ENCODE measurements at places on chromosomes 16 and 17.

DNA sequence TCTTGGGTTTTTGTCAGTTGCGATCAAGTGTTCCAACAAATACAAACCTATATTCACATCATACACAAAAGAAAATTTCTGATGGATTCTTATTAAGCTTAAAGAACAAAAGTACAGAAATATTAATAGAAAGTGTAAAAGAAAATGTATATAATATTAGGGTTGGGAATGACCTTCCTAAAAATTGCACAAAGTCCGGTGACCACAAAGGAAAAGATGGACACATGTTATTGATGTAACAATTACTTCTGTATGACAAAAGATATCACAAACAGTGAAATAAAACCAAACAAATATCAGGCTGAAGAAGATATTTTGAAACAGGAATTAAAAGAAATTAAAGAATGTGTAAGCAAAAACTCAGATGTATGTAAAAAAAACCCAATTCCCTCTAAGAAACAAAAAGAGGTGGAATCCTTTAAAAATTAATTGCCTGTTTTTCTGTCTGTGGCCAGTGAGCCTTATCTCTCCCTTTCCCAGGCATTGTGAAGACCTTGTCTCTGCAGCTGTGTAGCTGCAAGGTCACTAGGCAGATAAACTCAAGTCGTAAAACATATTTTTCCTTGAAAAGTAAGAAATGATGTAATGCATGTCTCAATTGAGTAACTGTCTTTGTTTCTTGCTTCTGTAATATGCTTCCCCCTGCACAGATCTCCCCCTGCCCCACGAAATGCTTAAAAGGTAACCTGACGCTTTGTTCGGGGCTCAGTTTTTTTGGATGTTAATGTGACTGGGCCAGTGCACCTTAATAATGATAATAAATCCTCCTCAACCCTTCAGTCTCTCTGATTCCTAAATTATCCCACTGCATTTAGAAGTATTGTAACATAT lies 2.8 kb downstream of the ST6GALNAC1 start:
- DNase-seq = no peak

GRCh38 chr17:75695141-75695829 lies 26.0 kb upstream of the ITGB4 start:
- no peak for DNase-seq

DNA sequence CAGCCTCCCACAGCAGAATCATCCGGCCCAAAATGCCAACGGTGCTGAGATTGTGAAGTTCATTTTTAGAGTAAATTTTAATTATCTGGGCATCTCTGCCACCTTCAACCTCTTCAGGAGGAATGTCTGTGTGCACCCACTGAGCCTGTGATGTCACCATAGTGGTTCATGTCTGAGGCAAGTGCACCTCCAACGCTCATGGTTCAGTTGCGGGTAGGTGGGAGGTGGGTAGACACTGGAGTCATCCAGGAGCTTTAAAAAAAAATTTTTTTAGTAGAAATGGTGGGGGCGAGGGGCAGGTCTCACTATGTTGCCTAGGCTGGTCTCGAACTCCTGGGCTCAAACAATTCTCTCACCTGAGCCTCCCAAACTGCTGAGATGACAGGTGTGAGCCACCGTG lies 1.9 kb downstream of the FLYWCH1 start:
- no peak for DNase-seq

GRCh38 chr17:633133-633532 lies 81.5 kb downstream of the VPS53 start:
- DNase-seq = no peak

- no peak for DNase-seq
Observed at GRCh38 chr17:82300707-82301270, 16.6 kb downstream of the CD7 start.

- DNase-seq = no peak
Observed at GRCh38 chr16:715477-716199, 720 bp downstream of the METRN start.

- DNase-seq = no peak
Observed at GRCh38 chr16:11297492-11298142, 16.5 kb upstream of the PRM1 start.

- DNase-seq = no peak
Observed at GRCh38 chr17:32460054-32460453, 15.7 kb downstream of the PSMD11 start.

DNA sequence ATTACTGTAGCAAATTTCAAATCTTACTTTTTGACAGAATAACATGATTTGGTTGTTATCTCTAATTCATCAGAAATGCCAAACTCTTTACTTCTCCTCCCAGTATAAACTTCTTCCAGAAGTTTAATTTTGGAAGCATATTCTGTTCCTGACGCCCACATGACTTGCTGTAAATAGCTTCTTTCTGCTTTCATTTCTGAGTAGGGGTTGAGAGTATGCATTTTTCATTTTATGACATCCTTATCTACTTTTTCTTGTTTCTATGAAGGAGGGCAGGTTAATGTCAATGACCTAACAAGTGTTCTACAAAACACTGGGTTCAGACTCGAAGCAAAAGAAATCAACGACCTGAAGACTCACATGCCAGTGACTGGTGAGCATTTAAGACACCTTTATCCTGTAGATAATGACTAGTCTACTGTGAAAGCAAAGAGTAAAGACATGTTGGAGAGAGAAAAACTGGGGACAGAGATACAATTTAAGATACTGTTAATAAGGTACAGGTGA lies 36.5 kb upstream of the EFCAB3 start:
- DNase-seq = no peak

GRCh38 chr16:75043175-75043895 lies 44.5 kb downstream of the ZNRF1 start:
- no peak for DNase-seq

- DNase-seq = no peak
Observed at GRCh38 chr17:79391376-79392233, 219.2 kb downstream of the RBFOX3 start.

GRCh38 chr16:54456291-54456690 lies 169.7 kb upstream of the IRX3 start:
- no peak for DNase-seq

DNA sequence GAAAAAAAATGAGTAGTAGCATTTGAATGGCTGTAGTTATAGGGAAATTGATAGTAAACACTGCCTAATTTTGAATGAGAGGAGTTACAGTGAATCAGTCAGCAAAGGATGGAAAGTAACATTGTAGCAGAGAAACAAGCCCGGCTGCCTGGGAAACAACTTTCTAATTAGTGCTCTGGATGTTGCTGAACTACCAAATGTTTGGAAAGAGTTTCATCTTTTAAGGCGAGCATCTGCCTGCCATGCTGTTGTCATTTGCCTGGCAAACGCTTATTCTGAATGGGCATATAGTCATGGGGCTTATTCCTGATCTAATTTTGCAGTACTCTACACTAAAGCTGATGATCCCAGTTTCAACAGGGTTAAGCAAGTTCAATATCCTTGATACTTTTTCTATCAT lies 138.6 kb downstream of the CDH11 start:
- DNase-seq = no peak

- DNase-seq = peak; percentile 31
Observed at GRCh38 chr17:54992797-54993639, 24.5 kb downstream of the STXBP4 start.

DNA sequence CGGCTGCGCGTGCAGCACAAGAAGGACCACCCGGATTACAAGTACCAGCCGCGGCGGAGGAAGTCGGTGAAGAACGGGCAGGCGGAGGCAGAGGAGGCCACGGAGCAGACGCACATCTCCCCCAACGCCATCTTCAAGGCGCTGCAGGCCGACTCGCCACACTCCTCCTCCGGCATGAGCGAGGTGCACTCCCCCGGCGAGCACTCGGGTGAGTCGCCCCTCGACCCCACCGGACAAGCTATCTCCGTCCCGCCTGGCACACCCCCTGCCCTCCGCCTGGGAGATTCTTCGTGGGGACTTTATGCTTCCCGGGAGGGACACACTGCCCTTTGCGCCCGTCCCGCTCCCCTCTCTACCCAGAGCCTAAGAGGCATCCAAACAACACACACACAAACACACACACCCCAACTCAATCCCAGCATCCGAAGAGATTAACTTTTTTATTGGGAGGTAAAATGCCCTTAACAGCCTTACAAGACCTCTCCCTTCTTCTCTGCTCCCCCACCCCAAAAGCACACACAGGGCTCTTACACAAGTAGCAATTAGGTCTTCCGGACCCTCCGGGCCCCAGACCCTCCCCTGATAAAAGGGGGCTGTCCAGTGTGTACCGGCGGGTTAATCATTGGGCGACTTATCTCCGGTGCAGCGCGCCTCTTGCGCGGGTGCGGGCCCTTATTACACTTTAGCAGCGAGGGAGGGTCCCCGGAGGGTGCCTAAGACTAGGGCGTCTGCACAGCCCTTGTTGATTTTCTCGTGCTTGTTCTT lies 2.1 kb downstream of the SOX9 start:
- no peak for DNase-seq

- DNase-seq = no peak
Observed at GRCh38 chr17:73237714-73238113, 24.0 kb downstream of the CPSF4L start.

DNA sequence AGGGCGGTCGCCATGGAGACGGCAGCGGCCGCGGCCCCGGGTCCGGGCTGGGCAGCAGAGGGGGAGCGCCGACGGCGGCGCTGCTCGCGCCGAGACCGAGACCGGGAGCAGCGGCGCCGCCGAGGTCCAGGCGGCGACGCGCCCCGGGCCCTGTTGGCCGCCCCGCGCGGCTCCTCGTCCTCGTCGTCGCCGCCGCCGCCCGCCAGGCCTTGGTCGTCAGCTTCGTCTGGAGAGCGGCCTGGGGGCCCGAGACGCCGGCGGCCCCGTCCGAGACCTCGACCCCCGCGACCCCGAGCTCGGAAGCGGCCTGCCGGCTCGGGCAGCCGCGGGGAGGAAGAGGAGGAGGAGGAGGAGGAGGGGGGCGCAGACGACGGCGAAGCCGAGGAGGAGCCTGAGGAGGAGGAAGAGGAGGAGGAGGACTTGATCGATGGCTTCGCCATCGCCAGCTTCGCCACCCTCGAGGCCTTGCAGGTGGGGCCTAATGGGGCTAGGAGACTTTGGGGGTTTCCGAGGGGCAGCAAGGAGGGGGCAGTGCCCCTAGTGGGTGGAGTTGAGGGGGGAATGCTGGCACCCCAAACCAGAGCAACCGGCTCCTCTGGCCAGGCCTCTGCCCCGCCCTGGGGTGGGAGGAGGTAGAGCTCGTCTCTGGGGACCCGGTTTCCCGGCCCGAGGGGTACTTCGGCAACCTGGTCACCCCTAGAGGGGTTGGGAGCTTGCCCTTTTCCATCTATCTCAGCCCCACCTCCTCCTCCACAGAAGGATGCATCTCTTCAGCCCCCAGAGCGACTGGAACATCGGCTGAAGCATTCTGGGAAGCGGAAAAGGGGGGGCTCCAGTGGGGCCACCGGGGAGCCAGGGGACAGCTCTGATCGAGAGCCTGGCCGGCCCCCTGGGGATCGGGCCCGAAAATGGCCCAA lies 1.5 kb downstream of the FBRS start:
- no peak for DNase-seq
